ENCODE measurements at places on chromosomes 13 and 19.
A peak's percentile ranks its signal among the peaks of the same experiment; 100 is the strongest.

- DNase-seq = no peak
Observed at GRCh38 chr19:58561373-58562121, 3.1 kb upstream of the UBE2M start.

DNA sequence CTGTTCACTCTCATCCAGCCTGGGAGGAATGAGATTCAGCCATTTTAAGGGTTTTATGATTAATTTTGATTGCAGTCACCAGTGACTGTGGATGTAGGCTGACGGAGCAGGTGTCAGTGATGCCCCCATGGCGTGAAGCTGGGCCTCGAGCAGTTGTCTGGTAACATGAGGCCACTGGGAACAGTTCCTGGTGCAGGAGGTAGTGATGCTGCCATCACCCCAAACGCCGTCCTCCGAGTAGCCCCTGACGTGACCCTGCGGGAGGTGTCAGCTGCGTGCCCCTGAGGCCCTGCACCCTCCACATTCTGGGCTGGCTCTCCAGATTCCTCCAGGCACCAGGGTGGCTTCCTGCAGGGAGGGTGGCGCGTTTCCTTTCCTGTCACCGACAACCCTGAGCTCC, 277.2 kb downstream of the TEX29 start:
- no peak for DNase-seq

DNA sequence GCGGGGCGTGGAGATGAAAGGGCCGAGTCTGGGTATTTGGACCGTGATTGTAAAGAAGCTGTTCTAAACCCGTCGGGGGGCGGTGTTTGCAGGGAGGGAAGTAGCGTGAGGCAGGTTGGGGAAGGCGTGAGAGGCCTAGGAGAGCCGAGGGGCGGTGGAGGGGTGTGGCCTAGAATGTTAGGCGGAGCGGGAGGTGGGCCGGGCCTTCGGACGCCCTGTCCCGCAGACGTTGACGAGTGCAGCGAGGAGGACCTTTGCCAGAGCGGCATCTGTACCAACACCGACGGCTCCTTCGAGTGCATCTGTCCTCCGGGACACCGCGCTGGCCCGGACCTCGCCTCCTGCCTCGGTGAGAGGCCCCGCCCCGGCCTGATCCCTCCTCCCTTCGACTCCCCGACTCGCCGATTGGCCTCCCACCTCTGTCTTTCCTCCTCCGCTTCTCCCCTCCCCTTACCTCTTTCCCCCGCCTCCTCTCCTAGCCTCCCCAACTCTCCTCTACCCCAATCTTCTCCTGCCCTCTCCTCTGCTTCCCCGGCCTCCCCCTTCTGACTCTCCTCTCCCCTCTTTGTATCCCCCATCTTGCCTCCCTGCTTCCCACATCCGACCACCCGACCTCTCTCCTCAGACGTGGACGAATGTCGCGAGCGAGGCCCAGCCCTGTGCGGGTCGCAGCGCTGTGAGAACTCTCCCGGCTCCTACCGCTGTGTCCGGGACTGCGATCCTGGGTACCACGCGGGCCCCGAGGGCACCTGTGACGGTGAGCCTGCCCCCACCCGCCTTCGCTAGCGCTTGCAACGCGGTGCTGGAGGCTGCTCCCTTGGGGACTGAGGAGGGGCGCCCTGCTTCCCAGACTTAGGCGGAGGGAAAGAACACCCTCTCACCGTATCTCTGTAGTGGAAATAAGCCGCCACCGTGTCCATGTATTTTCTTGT, 12.8 kb downstream of the LTBP4 start:
- DNase-seq = peak; percentile 90

DNA sequence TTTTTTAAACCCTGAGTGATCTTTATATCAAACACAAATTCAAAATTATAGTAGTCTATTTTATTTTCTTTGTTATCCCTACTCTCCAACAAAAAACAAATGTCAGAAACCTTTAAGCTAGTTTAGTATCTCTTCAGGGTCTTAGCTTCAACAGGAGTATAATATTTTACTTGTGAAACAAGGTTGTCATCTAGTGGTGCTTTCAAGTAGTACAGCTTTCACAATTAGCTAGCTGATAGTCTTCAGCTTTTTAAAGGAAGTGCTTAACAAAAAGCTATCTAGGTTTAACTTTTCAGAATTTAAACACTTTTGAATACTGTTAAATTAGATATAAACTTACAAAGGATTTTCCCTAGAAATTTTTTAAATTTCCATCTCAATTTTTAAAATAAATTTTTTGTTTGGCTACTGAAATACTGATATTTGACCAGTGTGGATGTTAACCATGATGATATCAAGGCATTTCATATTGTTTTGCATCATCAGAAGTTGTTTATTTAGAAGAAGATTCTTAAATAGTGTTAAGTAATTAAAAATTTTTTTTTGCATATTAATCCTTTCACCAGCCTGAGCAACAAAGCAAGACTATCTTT, 34.2 kb downstream of the TDRD3 start:
- peak; percentile 78 for DNase-seq

DNA sequence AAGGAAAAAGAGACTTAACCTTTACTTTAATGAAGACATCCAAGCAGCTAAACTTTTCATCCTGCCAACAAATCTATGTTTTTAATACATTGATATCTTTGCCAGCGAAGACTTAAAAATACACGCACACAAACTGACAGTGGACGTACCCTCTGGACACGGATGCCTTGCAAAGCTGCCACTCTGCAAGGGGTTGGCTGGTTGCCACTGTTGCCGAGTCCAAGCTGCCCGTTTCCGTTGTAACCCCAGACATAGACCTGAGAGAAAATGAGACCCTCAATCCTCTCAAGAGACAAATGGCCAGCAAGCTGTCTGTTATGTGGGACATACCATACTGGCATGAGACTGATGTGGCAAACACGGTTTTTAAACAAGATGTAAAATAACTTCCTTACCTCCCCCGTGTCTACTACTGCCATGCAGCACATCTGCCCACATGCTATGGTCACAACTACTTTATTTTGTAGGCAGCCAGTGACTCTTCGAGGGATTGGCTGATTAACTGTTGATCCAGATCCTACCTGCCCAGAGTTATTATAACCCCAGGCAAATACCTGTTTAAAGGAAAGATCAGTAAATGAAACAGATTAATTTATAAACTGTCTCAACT, 21.2 kb downstream of the RCBTB2 start:
- DNase-seq = no peak

- DNase-seq = no peak
Observed at GRCh38 chr13:50306156-50306555, 290.9 kb downstream of the KCNRG start.

DNA sequence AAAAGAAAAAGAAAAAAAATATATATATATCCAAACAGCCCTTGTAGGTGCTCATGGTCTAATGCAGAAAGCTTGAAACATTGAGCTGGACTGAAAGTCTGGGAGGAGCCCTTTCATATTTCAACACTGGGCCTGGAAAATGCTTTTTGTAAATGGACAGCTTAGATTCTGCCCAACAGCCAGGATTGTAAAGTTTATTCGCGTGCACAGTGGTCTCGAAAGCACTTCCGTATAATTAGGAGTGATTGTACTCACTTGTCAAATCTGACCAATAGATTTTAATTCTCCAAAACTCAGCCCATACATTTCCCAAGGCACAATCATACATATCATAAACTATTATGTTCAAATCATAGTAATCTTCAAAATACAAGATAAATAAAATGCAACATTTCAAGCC, 260.1 kb downstream of the COL4A1 start:
- DNase-seq = no peak

- no peak for DNase-seq
Observed at GRCh38 chr19:33662391-33663092, 40.8 kb downstream of the CHST8 start.

- DNase-seq = no peak
Observed at GRCh38 chr19:29928831-29929230, 13.2 kb upstream of the URI1 start.

DNA sequence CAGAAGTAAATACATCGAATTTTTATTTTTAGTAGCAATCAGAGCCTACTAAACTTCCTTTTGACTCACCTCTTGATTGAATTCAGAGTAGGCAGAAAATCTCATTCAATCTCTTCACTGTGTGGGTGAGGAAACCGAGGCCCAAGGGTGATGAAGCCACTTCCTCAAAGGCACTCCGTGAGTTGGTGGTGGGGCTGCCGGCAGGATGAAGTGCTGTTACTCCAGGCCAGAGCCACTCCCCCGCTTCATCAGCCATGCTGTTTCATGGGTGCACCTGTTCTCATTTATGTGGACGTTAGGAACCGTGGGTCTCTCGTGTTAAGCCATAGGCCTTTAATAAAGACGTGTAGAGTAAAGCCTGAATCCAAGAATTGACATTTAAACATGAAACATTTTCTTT, 13.2 kb downstream of the ING1 start:
- DNase-seq = no peak

DNA sequence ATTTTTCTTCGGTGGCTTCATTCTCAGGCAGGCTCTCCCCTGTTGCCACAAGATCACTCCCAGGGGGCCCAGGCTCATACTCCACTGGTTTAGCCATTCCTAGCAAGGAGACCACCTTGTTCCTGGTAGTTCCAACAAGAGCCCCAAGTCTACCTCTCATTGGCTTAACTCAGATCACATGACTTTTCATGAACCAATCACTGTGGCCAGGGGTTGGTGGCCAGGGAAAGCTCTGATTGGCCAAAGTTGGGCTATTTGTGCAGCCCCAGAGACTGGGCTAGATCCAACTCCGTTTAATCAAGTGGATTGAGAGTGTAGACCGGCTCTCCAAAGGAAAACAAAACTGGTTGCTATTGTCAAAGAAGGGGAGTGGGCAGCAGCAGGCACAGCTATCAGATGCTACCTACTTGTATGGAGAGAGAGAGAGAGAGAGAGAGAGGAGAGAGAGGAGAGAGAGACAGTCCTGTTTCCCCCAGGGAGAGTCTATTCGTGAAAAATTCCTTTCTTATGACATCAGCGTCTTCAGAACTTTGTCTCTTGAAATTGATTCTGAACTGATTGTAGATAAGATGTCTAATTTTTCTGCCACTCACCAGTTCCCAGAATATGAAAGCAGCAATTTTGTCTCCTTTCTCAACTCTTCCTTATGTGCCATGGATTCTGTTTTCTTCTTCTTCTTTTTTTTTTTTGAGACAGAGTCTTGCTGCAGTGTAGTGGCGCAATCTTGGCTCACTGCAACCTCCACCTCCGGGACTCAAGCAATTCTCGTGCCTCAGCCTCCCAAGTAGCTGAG, 5.9 kb downstream of the CEACAM19 start:
- peak; percentile 20 for DNase-seq

DNA sequence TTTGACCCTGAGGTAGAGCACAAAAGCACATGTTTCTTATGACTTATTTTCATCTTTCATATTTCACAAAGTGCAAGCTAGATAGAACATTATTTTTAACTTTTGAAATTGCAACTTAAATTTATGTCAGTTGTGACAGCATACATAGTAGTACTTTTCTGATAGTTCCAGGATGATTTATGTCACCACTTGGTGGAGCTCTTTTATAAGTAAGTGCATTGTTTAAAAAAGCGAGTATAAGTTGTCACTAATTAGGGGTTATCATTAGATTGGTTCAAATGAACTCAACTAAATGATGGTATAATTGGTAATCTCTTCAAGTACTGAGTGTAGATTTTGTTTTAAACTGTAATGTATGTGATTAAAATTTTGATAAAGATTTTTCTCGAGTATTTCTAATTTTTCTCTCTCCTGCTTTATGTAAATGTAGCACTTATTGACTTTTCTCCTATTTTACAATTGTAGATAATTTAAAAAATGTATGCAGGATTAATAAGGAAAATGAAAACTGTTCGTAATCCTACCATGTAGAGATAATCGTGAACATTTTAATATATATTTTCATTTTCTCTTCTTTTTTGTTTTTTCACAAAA, 31.1 kb downstream of the RB1 start:
- peak; percentile 69 for DNase-seq

DNA sequence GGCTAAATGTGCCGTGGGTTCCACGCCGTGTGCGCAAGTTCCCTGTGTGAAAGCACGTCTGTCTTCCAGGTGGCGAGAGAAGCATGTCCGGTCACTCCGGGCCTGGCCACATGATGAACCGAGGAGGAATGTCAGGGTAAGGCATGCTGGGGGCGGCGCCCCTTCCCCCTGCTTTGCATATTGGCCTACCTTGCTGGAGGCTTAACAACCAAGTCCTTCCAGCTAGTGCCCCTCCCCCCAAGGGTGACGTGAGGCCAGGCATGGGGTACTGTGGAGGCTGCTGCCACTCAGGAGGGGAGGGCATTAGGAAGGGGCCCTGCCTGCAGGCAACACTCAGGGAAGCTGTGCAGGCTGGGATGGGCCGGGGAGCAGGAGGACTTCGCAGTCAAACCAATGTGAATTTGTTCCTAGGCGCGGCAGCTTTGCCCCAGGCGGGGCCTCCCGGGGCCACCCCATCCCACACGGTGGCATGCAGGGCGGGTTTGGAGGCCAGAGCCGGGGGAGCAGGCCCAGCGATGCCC, 12.5 kb downstream of the MICOS13 start:
- no peak for DNase-seq

- peak; percentile 20 for DNase-seq
Observed at GRCh38 chr13:84126671-84127171, 244.4 kb upstream of the SLITRK1 start.

- no peak for DNase-seq
Observed at GRCh38 chr13:101053301-101054093, 362.8 kb downstream of the NALCN start.

GRCh38 chr13:79886601-79887000, 405.6 kb downstream of the NDFIP2 start:
- no peak for DNase-seq

- no peak for DNase-seq
Observed at GRCh38 chr13:104701591-104701990, 1635.4 kb upstream of the SLC10A2 start.

DNA sequence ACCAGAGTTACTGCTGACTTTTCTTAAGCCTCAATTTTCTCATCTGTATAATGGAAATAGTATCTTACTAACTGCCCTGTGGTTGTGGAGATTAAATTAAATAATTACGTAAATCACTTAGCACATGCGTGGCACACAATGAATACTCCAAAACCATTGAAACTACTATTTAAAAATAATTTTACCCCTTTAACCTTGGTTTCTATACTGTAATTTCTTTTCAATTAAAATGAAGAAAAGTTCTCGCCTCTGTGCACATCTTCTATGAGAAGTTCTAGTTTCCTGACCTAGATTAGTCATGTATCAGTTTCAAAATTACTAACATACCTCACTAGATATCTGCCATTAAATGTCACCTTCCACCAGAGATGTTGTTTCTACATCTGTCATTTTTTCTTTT, 5.7 kb downstream of the SLITRK1 start:
- DNase-seq = no peak

DNA sequence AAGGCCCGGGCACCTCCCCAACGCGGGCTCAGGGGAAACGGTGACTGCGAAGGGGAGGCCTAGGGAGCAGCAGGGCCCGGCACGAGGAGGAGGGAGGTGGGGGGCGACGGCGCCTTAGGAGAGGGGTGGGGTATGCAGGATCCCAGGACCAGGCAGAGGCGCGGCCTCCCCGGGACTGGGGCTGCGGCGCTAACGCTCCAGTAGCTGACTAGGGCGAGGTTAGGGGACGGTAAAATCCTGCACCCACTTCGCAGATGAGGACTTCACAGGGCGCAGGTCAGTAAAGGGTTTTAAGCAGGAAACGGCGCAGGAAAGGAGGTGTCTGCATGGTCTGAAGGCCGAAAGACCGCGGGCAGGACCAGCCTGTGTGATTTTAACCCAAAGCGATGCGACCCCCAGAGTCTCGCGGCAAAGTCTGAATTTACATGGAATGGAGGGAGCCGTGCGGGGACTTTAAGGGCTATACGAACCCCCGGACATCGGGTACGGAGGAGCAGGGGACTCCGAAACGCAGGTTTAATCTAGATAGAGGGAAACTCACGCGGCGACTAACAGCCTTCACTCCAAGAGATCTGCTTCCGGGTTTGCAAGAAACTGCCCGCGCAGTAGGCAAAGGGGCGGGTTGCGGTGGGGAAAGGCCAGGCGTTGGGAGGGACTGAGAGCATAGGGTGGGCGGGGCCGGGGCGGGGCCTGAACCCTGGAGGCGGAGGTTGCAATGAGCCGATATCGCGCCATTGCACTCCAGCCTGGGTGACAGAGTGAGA, at the start of gene ZNF665:
Gene ZNF665 (minus strand): TSS at position 588 of the 764 bp plus-strand sequence. CDS start 10,460 bp downstream, outside the sequence.
- DNase-seq = peak; percentile 77
